ENCODE measurements at places on chromosomes 11 and 22.

- no peak for DNase-seq
These were observed 6.5 kb downstream of the PACS1 start for GRCh38 chr11:66076561-66076960.

- DNase-seq = no peak
These were observed 40.7 kb downstream of the PACSIN2 start for GRCh38 chr22:42974223-42974622.

- no peak for DNase-seq
These were observed 118.0 kb downstream of the SIK3 start for GRCh38 chr11:116980136-116980793.

DNA sequence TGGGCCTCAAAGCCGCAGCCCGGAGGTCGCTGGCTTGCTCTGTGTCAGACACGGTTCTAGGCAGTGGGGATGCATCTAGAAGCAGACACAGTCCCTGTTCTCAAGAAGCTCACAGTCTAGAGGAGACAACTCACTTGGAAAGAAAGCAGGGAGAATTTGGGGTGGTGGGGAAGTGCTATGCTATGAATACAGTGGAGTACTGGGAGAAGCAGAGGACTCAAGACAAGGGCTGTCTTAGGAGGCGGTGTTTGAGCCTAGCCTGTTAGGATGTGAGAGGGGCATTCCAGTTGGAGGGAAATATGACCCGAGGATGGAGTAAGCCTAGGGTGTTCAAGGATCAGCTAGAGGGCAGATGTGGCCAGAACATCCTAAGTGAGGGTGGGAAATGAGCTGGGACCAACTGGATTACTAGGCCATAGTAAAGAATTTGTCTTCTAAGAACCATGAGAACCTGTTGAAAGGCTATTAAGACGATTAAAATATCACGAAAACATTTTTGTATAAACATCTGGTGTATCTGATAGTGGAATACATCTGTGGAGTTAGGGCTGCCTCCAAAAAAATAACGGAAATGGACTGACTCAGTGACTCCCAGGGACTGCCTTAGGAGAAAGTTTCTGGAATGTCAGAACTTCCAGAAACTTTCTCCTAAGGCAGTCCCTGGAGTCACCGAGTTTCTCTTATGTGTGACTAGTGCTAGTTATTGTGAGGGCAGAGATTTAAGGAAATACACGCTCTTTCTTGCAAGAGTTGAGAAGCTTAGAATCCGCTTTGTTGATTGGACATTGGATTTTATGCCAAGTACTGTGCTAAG is 1.1 kb upstream of the PITPNB start:
- peak; percentile 10 for DNase-seq

- DNase-seq = no peak
These were observed 50.2 kb downstream of the APOL3 start for GRCh38 chr22:36110306-36110881.

DNA sequence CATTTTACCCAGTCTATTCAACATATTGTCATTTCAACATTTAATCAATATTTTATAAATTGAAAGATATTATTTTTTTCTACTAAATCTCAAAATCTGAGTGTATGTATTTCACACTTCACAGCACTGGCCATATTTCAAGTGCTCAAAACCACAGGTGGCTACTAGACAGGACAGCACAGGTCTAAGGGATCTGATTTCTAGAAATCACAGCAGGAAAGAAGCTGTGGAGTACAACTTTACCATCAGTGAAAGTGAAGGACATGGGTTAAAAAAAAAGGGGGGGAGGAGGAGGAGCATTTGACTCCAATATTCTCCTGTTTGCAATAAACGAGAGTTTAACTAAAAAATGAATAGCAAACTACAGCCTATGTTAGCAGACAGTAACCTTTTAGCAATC is 4.5 kb downstream of the PRDM10 start:
- DNase-seq = no peak

DNA sequence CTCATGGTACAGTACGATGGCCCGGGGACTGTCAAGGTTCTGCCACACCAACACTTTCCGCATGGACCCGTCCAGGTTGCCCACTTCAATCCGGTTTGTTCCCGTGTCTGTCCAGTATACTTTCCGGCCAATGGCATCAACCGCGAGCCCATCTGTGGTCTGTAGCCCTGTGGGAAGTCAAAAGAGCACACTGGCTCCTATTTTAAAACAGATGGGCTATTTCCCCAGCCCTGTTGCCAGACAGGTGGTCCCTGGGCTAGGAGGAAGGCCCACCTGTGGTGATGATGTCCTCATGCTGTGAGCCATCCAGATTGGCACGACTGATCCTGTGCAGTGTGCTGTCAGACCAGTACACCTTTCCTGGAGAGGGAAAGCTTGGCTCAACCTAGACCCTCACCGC is 30.4 kb upstream of the CKAP5 start:
- no peak for DNase-seq

DNA sequence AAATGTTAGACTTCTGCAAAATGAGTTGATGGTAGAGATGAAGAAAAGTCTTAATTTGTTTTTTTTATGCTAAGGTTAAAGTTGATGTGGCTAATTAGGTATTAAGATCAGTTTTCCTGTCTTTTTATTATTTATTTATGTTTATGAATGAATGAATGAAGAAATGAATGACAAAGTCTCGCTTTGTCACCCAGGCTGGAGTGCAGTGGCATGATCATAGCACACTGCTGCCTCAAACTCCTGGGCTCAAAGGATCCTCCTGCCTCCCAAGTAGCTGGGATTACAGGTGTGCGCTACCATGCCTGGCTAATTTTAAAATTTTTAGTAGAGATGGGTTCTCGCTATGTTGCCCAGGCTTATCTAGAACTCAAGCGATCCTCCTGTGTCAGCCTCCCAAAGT is 29.2 kb downstream of the MTMR3 start:
- no peak for DNase-seq

- DNase-seq = no peak
These were observed 2.7 kb upstream of the PDE2A start for GRCh38 chr11:72676861-72677341.

DNA sequence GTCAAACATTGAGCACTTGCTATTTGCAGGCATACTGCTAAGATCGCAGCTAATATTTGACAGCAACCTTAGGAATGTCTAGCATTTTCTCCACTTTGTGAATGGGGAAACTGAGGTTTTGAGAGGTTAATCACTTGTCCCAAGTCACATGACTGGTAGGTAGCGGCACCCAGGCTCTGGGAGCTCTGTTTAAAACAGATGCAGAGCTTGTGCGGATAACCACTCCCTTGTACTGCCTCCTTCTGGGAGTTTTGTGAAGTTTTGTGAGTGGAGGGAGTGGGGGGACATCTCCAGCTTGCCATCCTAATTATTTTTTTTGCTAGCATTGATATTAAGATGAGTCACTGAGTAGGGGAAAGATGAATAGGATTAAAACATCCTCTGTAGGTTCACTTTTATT is 134.7 kb downstream of the GRIK4 start:
- DNase-seq = no peak

- DNase-seq = no peak
These were observed 25.7 kb upstream of the GAL start for GRCh38 chr11:68658661-68659060.

- DNase-seq = no peak
These were observed 56.4 kb downstream of the SGSM3 start for GRCh38 chr22:40426594-40427333.

GRCh38 chr11:8003187-8003586 is 16.1 kb downstream of the EIF3F start:
- DNase-seq = no peak

- DNase-seq = no peak
These were observed 2.6 kb upstream of the FADS3 start for GRCh38 chr11:61893981-61894380.

DNA sequence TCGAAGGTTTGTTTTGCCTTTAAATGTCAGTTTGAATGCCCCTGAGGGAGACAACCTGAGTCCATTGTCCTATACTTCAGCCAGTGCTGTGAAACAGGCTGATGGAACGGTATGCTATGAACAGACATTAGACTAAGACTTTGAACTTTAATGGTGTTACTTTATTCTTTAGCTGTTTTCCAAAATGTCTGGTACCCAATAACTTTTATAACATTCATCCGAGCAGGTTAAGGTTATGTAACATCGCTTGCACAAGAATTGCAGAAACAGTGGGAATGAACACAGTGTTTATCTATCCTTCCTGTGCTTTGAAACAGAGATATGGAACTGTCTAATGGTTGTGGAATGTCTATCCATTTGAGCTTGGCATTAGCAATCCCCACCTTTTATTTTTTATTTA is 12.5 kb upstream of the PTS start:
- no peak for DNase-seq

DNA sequence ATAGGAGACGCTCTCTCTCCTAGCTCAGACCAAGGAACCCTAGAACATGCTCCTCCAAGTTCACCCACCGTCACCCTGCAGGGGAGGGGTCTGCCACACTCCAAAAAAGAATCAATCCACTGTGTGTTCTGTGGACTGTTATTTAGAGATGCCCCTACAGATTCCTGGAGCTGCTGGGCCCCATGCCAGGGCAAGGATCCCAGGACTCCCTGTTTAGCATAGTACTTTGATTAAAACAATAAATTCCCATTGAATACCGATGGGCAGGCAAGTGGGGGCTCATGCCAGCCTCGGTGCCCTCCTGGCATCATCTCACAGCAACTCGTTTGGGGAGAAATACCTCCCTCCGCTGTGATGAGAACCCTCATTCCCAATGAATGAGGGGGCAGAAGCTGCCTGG is 247.5 kb downstream of the ST3GAL4 start:
- DNase-seq = no peak

- no peak for DNase-seq
These were observed 19.2 kb upstream of the GLYATL2 start for GRCh38 chr11:58863697-58864096.

DNA sequence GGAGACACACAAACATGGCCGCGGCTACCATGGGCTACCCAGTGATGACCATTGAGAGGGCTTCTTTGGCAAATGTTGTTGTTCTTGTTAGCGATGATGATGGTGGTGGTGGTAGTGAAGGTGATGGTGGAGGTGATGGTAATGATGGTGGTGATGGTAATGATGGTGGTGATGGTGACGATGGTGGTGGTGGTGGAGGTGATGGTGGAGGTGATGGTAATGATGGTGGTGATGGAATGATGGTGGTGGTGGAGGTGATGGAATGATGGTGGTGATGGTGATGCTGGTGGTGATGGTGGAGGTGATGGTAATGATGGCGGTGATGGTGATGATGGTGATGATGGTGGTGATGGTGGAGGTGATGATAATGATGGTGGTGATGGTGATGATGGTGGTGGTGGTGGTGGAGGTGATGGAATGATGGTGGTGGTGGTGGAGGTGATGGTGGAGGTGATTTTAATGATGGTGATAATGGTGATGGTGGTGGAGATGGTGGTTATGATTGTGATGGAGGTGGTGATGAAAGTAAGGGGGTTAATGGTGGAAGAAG is 16.3 kb upstream of the WNT7B start:
- no peak for DNase-seq

- no peak for DNase-seq
These were observed 7.6 kb downstream of the ATXN10 start for GRCh38 chr22:45678961-45679912.

- DNase-seq = no peak
These were observed 13.5 kb upstream of the MRGPRD start for GRCh38 chr11:68994161-68994893.

DNA sequence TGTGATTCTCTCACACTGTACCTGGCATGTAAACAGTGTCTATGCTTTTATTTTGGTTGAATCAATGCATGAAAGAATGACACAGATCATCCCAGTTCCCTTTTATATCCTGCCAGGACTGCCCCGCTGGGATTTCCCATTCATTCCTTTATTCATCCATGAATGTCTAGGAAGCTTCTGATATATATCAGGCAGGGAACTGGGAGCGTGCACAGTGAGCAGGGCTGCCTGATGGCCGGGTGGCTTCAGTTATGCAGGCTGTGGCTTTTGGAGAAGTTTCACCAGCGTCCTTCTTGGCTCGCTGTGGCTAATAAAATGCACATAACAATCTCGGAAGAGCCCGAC is 789.0 kb downstream of the TBC1D22A start:
- DNase-seq = no peak

DNA sequence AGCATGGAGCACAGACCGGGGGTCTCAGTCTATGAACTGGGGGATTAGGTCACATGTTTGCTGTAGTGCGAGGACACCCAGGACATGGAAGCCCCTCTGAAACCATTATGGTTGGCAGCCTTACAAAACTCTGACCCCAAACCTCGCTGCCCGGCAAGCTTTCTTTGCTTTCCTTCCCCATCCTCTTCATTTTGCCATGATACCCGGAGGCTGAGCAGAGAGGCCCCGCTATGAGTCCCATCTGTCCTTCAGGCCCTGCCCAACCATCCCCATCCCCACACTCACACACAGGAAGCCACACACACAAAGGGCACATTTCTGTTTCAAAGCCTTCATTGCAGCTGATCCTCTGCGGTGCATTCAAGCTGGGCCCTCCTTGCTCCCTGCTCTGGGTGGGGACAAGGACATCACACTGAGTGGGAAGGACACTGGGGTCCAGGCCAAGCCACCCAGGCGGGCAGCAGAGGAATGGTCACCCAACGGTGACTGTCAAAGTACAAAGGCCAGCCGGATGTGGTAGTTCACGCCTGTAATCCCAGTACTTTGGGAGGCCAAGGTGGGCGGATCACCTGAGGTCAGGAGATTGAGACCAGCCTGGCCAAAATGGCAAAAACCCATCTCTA is 176.5 kb downstream of the CTTN start:
- DNase-seq = no peak

DNA sequence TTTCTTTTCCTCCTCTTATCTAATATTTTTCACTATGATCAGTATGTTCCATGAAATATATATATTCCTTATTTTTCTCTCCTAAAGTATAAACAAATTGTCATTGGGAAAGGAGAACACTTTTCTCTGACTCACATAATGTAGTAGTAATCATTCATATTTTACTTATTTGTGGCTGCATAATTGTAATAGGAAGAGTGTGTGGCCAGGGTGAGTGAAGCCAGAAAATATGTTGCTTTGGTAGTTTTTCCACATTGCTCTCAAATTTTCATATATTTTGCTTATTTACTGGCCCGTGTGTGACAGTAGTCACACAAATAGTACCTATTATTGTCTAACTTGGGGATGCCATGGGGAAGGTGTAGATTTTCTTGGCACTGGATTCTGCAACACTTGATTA is 172.1 kb downstream of the DYNC2H1 start:
- DNase-seq = no peak

- no peak for DNase-seq
These were observed 12.3 kb downstream of the MS4A6A start for GRCh38 chr11:60170566-60170965.

DNA sequence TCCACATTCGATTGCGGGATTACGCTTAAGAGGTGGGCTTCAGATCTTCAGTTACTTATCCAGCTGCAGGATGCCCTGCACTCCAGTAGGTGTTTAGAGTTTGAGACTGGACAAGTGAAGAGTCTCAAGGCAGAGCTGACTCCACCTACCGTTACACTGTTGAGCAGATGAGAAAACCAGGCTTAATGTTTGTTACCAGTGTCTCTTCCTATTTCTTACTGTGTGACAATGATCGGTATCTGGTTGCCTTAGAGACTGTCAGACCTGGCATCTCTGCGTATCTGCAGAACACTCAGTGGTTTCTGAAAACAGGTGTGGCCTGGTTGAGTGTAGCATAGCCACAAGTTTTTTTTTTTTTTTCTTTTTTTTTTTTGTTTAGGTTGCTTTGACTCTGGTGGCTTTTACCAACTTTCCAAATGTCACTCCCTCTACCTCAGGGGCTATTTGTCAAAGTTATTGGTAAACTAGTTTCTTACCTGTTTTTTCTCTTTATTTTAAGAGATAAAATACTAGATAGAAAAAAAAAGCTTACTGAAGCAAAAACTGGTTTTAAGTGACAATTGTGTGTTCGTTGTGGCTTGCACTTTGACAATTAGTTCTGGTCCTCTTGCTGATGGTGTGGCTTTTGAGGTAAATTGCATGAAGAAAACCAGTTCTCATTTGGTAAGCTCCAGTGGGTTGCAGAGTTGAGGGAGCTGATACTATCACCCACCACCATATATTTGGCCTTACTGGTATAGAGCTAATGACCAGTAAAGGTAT is 284.8 kb downstream of the ETS1 start:
- DNase-seq = no peak

All from SW 1271 (cell line).